Effector CD4-positive, alpha-beta T cell (primary cell): ENCODE measurements at places on chromosomes 11 and 22.

DNA sequence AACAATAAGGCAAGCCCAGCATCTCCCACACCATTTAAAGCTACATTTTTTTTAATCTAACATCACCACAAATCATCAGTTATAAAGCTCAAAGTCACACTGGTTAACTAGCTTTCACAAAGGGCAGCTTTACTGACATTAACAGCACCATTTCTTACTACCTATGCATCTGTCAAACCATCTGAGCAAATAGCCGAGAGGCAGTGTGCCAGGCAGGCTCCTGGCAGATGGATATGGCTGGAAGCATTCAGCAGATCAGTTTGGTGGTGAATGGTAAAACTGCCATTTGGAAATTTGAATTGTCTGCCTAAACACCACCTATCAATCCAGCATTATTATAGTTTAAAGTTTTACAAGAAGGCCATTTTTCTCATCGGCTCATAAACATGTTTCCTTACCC lies 131.2 kb downstream of the TTC28 start:
- DNase-seq, result no peak

- no peak for DNase-seq
Observed at GRCh38 chr11:41878095-41878494, 418.6 kb upstream of the LRRC4C start.

GRCh38 chr11:74171630-74171968 lies 510 bp downstream of the PPME1 start:
- DNase-seq, result no peak

- no peak for DNase-seq
Observed at GRCh38 chr22:24108073-24108472, 73.2 kb upstream of the SUSD2 start.

- DNase-seq, result no peak
Observed at GRCh38 chr22:25567251-25567675, 2.8 kb downstream of the GRK3 start.

DNA sequence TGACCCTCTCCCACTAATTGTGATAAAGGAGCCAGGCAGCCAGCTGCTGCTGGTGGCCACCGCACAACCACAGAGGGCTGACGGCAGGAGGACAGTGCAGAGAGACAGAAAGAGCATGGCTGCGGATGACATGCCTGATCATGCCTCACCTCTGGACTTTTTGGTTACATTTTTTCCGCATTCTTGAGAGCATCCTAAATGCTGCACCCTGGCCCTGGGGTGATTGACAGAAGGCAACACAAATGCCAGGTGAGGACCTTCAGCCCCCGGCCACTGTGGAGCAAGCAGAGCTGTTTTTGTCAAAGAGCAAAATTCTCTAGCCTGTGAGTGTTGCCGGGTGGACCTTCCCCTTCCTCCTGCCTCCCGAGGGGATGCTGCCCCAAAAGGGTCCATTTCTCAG lies 78.5 kb downstream of the RPS6KA4 start:
- DNase-seq, result no peak

- DNase-seq, result no peak
Observed at GRCh38 chr11:18785411-18785810, 6.2 kb downstream of the PTPN5 start.

DNA sequence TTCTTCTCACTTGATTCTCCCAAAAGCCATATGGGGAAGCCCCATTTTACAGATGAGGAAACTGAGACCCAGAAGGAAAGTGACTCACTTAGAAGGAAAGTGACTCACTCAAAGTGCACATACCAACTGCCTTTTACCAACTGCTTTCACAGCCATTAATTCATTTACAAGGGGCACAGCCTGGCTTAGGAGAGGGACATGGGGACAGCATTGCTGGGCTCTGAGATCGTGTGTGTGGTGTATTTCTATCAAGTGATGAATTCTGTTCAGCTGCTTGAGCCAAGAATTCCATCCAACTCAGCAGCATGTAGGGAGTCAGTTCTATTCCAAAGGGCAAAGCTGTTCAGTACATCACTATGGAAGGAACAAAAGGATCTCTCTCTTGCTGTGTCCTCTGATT lies 23.5 kb upstream of the PAK1 start:
- no peak for DNase-seq

GRCh38 chr22:40764763-40765441 lies 54.2 kb downstream of the SLC25A17 start:
- no peak for DNase-seq

DNA sequence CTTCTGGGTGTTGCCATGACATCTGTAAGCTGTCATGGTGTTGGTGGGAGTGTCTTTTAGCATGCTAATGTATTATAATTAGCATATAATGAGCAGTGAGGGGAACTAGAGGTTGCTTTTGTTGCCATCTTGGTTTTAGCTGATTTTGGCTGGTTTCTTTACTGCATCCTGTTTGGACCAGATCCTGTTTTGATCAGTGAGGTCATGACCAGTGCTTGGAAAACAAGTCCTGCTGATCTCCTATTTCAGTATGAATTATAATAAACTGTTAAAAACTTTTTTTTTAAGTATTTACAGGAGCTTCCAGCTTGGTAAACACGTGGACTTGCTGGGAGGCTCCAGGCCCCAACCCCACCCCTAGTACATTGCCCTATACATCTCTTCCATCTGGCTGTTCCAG lies 30.5 kb upstream of the P4HA3 start:
- DNase-seq, result no peak

DNA sequence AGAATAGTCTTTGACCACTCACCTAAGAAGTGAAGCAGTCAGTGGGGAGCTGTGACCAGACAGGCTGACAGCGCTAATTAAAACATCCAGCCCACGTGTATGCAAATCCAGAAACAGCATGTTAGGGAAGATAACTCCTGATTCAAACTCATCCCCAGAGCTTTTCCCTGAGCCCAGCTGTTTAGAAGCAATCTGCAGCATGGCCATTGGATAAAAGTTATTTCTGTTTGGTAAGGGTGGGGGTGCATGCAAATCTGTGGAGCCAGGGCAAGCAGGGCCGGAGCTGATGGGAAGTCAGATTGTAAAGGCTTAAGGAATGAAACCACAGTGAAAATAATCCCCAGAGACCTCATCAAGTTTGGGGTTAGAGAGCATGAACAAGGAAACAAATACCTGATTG lies 247.9 kb upstream of the KIRREL3 start:
- DNase-seq, result no peak

DNA sequence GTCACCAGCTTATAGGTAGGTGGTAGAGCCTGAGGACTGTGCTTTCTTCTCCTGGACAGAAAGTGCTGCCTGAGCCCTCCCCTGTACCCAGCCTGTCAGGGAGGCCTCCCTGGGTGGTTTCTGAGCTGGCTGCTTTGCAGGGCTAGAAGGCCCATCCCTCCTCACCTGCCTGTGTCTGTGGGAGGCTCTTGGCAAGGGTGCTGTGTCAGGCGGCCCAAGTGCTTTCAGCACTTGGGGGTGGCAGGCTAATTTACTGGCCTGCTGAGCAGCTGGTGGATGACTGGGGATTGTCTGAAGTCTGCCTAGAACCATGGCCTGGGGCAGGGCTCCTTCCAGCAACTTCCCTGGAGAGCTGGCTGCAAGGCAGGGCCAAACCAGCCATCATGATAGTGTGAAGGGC lies 139.0 kb upstream of the NAV2 start:
- DNase-seq, result no peak

DNA sequence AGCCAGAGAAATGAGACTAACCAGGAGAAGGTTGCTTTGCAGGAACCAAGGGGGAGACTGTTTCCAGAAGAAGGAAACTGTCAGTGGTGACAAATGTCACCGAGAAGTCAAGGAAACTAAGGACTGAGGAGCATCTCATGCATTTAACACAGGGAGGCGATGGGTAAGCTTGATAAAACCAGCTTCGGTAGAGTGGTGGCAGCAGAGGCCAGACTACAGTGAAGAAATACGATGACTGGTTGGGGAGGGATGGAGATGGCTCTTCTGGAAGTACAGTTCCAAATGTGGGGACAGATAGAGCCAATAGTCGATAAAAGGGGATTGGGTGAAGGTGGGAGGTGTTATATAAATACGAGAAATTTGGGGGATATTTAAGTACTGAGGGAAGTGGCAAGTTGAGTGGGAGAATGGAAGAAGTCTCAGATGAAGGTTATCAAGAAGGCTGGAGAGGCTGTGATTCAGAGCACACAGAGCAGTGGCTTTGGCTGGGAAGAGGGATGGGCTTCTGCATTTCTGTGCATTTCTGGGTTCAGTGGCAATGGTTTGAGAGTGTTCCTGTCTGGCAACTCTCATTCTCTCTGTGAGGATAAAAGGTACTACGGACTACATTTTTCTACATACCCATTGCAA lies 29.2 kb downstream of the SC5D start:
- no peak for DNase-seq

GRCh38 chr11:61574611-61575010 lies 6.3 kb downstream of the SYT7 start:
- no peak for DNase-seq

DNA sequence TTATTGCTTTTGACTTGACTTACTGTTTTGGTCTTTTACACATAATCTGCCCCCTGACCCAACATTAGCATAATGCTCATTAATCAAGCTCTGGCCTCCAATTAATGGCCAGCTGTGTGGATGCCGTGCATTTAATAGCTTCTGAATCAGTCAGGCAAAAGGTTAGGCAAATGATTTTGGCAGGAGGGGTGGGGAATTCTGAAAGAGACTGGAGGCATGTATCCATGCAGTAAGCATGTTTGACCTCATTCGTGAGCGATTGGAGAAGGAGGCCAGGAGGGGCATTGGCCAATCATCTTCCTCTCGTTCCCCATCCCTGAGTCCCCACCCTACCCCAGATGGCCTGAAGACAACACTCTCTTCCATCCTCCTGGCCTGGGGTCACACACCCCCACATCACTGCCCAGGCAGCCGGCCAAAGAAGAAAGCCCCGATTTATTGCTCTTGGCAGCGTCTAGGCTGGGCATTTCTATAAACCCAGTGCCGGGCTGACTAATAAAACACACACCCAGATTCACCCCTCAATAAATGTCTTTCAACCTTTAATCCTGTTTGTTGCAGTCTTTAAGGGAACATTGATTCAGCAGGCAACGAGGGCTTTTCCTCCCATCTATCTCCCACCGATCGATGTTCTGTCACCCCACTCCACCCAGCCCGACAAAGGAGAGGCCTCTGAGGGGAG lies 150.0 kb downstream of the OPCML start:
- no peak for DNase-seq

DNA sequence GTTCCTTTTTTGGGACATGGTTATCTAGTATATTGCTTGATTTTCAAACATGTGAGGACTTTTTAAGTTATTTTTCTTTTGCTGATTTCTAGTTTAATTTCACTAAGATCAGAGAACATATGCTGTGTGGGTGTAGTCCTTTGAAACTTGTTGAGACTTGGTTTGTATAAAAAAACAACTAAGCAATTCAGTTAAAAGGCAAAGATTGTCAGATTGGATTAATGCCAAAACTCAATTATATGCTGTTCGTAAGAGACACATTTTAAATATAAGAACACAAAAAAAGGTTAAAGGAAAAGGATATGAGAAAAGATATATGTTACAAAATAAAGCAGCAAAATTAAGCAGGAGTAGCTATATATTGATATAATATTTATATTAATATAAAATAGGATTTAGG lies 17.8 kb upstream of the RRM1 start:
- no peak for DNase-seq

DNA sequence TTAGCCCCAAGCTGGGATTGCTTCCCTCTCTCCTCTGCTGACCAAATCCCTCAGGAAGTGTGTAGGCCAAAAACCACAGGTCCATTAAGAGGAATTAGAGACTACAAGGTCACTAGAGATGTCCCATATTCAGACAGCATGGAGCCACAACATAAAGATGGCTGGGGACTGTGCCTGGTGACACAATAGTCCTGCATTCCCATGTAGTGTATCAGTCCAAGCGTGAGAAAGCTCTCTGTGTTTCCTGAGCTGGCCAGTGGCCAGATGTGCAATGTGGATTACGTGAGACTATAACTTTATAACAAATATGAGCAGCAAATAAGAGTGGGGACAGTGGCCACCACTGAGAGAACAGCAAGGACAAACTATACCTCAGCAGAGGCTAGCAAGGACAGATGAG lies 7.6 kb upstream of the MS4A10 start:
- no peak for DNase-seq

DNA sequence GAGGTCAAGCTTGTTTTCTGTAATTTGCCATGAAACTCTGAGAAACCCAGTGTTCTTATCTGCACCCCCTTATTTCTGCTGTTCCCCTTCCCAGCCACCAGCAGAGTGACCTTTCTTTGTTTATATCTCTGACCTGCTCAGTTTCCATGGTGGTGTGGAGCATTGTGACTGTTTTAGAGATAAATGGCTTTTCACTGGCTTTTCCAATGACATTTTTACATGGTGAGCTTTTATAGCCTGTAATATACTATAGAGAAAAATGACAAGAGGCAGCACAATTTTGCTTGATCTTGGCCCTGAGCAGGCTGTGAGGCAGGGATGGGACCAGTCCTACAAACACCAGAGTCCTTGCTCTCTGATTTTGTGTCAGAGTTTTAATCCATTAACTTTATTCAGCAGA lies 233.9 kb downstream of the FAT3 start:
- no peak for DNase-seq

- DNase-seq, result no peak
Observed at GRCh38 chr11:124891373-124891861, 6.2 kb downstream of the ROBO4 start.

- no peak for DNase-seq
Observed at GRCh38 chr11:32562839-32563599, 20.6 kb upstream of the EIF3M start.

GRCh38 chr11:125073616-125074483 lies 10.7 kb downstream of the SLC37A2 start:
- no peak for DNase-seq

GRCh38 chr11:122977470-122978298 lies 4.0 kb downstream of the BSX start:
- DNase-seq, result no peak

GRCh38 chr11:68312117-68312779 lies at the start of gene LRP5:
Gene LRP5 (plus strand): TSS chr11:68312591. CDS start chr11:68312715, 124 bp downstream.
- no peak for DNase-seq

- no peak for DNase-seq
Observed at GRCh38 chr11:61954106-61954850, 4.1 kb downstream of the BEST1 start.

GRCh38 chr22:40237788-40238424 lies 60.2 kb downstream of the TNRC6B start:
- no peak for DNase-seq

DNA sequence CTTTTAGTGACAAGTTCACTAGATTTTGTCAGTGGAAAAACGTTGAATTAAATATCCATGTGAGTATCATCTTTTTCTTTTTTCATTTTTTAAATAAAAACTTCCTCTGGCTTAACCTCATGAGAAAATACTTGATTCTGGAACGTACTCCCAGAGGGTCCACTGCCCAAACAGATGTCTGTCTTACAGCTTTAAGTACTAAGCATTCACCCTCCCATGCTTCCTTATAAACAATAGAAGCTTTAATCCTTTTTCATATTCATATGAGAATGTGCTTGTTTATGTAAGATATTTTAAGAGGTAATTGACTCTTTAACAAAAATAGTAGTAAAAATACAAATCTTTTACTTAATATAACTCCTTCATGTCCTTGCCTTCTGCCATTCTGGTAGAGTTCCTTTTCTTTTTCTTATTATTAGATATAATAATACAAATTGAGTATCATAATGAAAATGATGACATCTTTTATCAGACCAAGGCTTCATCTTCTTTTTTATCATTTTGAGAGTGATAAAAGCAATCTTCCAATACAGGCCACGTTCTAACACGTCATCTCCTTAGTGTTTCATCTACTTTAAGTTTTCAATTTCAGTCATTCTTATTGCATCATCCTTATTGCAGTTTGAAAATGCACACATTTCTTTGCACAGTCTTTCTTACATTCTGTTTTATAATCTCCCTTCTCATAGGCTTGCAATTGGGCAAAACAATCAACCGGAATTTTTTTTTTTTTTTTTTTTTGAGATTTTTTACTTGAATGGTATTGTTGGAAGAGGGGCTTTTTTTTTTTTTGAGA lies 69.5 kb upstream of the MYO18B start:
- DNase-seq, result no peak

GRCh38 chr11:124219126-124219525 lies 21.8 kb upstream of the OR8G1 start:
- no peak for DNase-seq
